Stimulated activated CD4-positive, alpha-beta T cell treated with anti-CD3 and anti-CD28 coated beads, Interleukin-4, amount 100 ng/mL, for 24 hours (primary cell): ENCODE measurements at places on chromosomes 11 and 22.

GRCh38 chr11:123562158-123562557, 92.3 kb downstream of the SCN3B start:
- DNase-seq: no peak

- no peak for DNase-seq
Measured at GRCh38 chr11:8598506-8598905, 4.5 kb upstream of the STK33 start.

GRCh38 chr11:14443638-14444037, 56.0 kb downstream of the COPB1 start:
- DNase-seq: no peak

GRCh38 chr11:773425-773824, 3.9 kb downstream of the GATD1 start:
- no peak for DNase-seq

- no peak for DNase-seq
Measured at GRCh38 chr22:44462246-44463010, 35.6 kb downstream of the RTL6 start.

GRCh38 chr11:85783758-85784157, 27.2 kb downstream of the SYTL2 start:
- DNase-seq: no peak

DNA sequence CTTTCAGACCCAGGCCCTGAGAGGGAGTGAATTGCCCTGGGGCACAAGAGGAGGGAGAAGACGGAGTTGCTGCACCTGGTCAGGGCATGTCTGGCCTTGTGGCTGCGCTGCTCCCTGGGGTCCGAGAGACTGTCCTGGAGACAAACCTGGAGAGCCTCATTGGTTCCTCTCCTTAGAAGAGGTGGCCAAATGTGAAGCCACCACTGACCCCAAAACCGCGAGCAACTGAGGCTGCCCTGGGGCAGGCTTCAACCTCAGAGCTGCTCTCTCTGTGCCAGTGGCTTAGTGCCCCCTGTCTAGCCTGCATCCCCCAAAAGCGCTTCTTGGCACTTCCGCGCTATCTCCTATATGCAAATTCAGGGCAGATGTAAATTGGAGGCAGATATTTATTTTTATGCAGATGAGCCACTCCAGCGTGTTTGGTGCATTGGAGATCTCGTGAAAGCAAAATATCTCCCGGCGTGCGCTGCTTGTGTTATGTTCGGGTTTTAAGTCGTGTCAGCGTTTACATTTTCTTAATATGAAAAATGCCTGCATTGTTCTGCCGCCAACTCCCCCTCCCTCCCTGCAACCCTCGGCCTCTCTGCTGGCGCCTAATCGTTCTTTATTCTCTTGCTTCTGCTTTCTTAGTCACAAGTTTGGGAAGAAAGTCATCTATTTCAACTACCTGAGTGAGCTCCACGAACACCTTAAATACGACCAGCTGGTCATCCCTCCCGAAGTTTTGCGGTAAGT, 69.5 kb downstream of the ARHGAP8 start:
- DNase-seq: no peak

GRCh38 chr11:76087749-76088148, 118.6 kb downstream of the WNT11 start:
- no peak for DNase-seq
